Activated CD8-positive, alpha-beta T cell treated with anti-CD3 and anti-CD28 coated beads, Interleukin-2, amount 10 ng/mL, durations not matched to agents 7 days and 5 days (primary cell): ENCODE measurements at places on chromosomes 6 and 20. TPM values are rescaled to one million over a fixed set of nuclear protein-coding genes. Genes with fewer than 3 reads are reported as not detected.
A peak's percentile ranks its signal among the peaks of the same experiment; 100 is the strongest.

DNA sequence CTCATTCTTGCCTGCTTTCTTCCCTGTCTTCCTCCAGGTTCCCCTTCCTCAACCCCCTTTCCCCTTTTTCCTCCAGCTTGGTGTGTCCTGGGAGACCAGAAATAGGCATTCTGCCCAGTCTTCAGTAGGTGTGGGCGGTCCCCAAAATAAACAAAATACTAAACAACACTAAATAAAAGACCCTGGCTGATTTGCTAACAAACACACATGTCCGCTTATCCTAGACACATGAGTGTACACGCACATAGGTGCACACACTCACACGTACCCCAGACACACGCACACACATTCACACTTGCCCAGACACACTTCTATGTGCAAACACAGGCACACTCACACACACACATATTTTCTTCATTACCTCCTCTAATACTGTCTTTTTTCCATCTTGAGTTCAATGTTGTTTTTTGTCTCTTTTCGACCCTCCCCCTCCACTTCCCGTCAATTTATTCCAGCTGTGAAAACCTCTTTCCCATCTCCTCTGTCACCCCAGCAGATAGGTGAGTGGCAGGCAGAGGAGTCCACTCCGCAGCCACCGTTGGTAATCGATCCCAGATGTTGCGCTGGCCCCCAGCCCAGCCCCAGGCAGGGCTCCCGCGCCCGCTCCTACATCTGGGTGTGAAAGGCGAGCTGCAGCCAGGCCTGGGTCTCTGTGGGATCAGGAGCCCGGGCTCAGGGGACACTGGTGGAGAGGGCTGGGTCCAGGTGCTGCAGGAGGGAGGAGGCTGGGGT is 56.9 kb upstream of the FOXP4 start:
- H3K4me1 ChIP-seq, result no peaks in the 10 kb centered on the region
- no peak for DNase-seq
- H3K27me3 ChIP-seq, result peaks cover 43% of the 10 kb centered on the region
- H3K27ac ChIP-seq, result no peak overlapping the region

- H3K36me3 ChIP-seq, result peaks cover 52% of the 10 kb centered on the region
- DNase-seq, result no peak
- H3K4me1 ChIP-seq, result peaks cover 85% of the 10 kb centered on the region
- H3K27ac ChIP-seq, result peak overlapping the region; percentile 13
These were observed 37.7 kb upstream of the TAF8 start for GRCh38 chr6:42012501-42013133.

DNA sequence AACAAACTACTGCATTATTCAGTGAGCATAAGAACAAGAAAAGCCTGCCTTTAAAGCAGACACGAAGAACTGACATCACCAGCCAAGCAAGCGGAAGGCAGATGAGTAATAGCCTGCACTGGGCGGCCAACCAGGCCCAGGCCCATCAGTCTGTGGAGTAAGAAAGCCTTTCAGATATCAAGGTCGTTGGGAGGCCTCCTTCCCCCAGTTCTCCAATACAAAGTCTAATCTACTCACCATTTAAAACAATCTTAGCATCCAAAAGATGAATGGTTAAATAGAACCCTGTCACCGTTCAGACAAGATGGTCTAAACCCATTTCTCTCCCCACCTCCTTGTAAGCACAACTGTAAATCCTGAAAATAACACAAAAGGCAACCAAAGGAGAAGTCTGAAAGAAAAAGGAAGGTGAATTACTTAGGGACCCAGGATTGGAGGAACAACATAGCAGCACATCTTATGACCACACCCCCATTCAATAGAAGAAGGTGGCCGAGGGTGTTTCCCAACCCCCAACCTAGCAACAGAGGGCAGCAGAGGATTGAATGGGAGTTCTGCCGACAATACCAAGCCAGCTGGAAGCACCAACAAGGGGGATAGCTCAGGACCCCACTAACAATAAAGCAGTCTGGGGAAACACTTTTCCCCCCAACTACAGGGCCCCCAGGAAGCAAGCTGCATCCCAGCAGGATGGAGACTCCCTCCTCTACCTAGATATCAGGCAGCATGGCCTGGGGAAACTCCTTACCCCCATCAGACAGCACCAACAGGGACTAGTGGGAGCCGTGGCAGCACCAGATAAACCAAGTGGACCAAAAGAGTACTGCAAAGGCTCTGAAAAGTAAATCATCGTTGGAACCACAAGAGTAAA is 67.9 kb downstream of the ZHX3 start:
- no peak overlapping the region for H3K27ac ChIP-seq
- no peaks in the 10 kb centered on the region for H3K36me3 ChIP-seq
- no peak for DNase-seq
- no peak overlapping the region for H3K4me3 ChIP-seq

CCN2 gene
- total RNA-seq, result not detected

GRCh38 chr6:49151957-49152356 is 311.1 kb downstream of the MMUT start:
- no peaks in the 10 kb centered on the region for H3K4me1 ChIP-seq
- H3K4me3 ChIP-seq, result no peak overlapping the region
- H3K27me3 ChIP-seq, result no peaks in the 10 kb centered on the region
- no peak overlapping the region for H3K27ac ChIP-seq
- H3K36me3 ChIP-seq, result no peaks in the 10 kb centered on the region

DNA sequence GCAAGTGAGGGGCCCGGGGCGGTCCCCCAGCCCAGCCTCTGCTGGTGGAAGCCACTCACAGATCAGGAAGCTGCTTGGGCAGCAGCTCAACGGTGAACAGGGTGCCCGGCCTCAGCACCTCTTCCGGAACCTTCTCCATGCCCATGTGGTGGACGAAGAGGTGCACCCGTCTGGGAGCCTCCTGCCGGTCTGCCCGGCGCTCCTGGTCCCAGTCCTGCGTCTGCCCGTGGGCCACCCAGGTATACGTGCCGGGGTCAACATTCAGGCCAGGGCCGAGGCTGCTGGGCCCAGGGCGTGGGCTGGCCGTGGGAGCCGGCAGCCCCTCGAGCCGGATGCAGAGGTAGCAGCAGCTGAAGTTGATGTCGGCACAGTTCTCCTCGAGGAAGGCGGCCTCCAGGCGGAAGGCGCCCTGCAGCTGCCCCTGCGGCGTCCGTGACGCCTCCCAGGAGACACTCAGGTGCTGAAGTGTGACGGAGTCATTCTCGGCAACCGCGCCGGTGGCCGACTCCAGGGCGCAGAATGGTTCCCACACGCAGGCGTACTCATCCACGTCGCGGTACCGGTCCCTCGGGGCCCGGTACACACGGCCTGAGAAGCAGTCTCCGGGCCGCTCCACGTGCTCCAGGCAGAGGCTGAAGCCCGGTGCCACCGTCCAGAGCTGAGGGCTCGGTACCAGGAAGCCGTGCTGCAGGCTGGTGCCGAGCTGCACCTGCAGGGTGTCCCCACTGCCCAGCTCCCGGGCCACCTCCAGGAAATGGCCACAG is 8.7 kb downstream of the FNDC11 start:
- H3K27ac ChIP-seq, result no peak overlapping the region
- peaks cover 46% of the 10 kb centered on the region for H3K36me3 ChIP-seq
- H3K4me1 ChIP-seq, result peaks cover 11% of the 10 kb centered on the region

FBXO9 gene
- 54.8 TPM for total RNA-seq

GRCh38 chr6:156593893-156594292 is 183.3 kb upstream of the ARID1B start:
- no peak overlapping the region for H3K27ac ChIP-seq
- DNase-seq, result no peak
- no peak overlapping the region for H3K4me3 ChIP-seq
- peaks cover 5% of the 10 kb centered on the region for H3K27me3 ChIP-seq
- no peaks in the 10 kb centered on the region for H3K4me1 ChIP-seq

- DNase-seq, result no peak
- H3K36me3 ChIP-seq, result no peaks in the 10 kb centered on the region
- peaks cover 10% of the 10 kb centered on the region for H3K4me1 ChIP-seq
- H3K4me3 ChIP-seq, result no peak overlapping the region
- H3K27me3 ChIP-seq, result peaks cover 6% of the 10 kb centered on the region
- H3K27ac ChIP-seq, result no peak overlapping the region
These were observed 14.2 kb downstream of the EBF4 start for GRCh38 chr20:2706688-2707352.

DNA sequence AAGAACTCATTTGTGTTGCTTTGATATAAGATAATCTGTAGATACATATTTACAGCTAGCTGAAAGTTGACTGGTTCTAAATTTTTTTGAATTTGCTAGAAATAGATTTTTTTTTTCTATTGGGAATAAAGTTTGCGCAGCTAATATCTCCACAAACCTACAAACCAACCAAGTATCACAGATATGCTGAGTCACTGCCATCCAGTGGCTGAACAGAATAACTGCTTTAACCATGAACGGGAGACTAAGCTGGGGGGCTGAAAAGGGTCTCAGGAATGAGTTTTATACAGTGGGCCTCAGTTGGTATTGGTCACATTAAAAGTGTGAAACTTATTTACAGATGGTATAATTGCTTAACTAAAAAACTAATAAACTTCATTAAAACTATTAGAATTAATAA is 326.7 kb upstream of the CNR1 start:
- H3K36me3 ChIP-seq, result no peaks in the 10 kb centered on the region
- no peak overlapping the region for H3K4me3 ChIP-seq
- no peaks in the 10 kb centered on the region for H3K4me1 ChIP-seq
- H3K27ac ChIP-seq, result no peak overlapping the region
- DNase-seq, result no peak

ALDH8A1 gene
- 0.47 TPM for total RNA-seq

C20orf96 gene
- total RNA-seq, result 6.8 TPM

DNA sequence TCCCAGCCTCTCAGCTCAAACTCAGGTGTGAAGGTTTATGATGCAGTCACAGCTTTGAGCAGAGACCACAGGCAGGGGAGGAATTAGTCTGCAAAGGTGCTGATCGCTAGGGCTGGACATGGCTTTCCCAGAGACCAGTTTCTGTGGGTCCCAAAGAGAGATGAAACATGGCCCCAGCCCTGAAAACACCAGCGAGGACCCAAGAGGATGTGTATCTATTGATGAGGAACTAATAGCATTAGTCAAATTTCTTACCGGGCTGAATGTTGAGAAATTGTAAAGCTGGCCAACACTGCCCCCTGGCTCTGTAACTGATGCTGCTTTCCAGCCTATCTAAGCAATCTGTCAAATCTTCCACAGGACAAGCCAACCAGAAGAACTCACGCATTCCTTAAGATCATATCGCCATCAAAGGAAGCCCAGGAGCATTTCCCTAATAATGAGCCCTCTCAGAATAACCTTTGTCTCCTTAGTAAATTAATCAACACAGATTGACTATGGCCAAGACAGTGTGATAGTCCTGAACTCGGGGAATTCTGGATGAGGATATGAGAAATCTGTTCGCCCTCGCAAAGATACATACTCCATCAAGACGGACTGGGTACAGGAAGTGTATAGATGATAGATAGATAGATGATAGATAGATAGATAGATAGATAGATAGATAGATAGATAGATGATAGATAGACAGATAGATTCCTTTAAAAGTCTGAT is 7.8 kb upstream of the ACSS1 start:
- peaks cover 8% of the 10 kb centered on the region for H3K4me1 ChIP-seq
- no peak overlapping the region for H3K27ac ChIP-seq
- H3K27me3 ChIP-seq, result peaks cover 43% of the 10 kb centered on the region
- no peaks in the 10 kb centered on the region for H3K36me3 ChIP-seq

GPR6 gene
- not detected for total RNA-seq

ZNF334 gene
- 1.1 TPM for total RNA-seq
